Stimulated activated naive CD4-positive, alpha-beta T cell treated with Interleukin-2 at 50 U/mL for 16 hours (primary cell): ENCODE measurements at places on chromosomes 6 and 20.

- no peak for DNase-seq
Measured at GRCh38 chr6:14118091-14118439, 493 bp downstream of the CD83 start.

- DNase-seq = no peak
Measured at GRCh38 chr6:129099696-129100095, 216.8 kb downstream of the LAMA2 start.

DNA sequence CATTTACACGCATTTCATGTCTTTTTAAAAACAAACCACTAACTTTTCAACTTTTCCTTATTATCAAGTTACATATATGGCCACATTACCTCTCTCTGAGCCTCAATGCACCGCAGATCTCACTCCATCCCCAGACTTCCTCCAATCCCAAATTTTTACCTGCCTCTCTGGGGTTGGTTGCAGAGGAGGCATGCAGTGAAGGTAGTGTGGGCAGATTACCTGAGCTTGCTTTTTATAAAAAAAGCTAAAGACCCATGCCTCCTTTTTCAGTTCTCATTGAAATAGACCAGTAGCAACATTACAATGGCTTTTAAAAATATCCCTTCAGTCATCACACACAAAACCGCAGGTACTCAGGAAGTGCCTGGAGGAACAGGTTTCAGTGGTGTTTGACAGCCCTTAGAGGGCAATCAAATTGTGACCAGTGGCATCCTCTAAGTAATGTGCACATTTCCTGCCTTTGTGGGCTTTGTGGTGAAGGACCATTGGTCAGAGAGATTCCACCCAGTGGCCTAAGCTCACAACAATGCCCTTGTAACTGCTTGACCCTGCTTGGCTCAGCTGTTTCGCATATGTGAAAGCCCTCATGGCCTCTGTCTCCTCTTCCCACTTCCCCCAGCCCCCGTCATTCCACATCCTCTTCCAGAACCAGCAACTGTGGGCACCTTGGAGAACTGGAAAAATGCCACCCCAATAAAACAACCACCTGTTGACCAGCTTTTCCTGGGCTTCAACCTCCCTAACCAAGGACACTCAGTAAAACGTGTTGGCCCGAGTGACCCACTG is 30.2 kb upstream of the IL17A start:
- no peak for DNase-seq

GRCh38 chr20:44426879-44427790 is 48.5 kb upstream of the TTPAL start:
- DNase-seq = no peak

DNA sequence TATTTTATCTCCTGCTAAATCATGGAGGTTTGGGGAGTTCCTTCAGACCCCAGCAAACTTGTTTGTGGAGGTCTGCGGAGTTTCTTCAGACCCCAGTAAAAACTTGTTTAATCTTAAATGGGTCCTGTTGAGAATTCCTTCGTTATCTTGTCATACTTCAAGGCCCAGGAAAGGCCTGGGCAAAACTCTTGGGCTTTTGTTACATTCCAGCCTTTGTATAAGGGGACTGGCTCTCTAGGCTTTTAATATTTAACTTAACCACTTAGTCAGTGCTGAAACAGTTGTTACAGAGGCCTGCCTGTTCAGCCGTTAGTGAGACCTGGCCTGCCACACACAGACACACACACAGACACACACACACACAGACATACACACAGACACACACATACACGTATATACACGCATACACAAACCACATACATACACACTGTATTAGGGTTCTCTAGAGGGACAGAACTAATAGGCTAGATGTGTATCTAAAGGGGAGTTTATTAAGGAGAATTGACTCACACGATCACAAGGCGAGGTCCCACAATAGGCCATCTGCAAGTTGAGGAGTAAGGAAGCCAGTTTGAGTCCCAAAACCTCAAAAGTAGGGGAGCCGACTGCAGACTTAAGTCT is 21.3 kb upstream of the CST3 start:
- DNase-seq = no peak

DNA sequence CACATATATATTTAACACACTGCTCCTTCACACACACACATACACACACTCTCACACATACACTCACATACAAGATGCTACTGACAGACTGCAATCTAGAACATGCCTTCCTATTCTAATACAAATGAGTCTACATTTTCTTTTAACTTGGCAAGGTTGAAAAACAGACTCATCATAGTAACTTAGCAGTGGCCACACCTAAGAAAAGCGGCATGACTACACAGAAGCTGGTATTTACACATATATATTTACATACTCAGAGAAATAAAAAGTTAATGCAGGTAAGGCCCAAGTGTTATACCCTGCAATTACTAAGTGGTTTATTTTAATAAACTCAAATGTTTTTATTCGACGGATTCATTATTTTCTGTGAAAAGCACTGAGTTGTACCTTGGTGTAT is 209.3 kb downstream of the FOXC1 start:
- DNase-seq = no peak

DNA sequence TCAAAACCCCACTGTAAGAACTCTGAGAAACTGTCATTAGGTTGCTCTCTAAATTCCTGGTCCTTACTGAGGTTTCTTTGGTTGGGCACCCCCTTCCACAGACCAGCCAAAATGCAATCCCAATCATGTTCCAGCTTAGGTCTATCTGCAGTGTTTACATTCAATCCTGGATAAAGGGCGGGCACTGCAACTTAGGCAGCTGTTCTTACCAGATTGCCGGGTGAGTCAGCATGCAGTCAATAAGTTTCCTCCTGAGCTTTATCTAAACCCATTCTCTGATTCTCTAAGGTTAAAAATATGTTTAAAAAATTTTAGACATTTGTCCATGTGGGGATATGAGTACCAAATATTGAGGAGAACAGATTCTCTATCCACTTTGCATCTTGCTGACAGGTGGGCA is 197.8 kb downstream of the HAO1 start:
- no peak for DNase-seq

DNA sequence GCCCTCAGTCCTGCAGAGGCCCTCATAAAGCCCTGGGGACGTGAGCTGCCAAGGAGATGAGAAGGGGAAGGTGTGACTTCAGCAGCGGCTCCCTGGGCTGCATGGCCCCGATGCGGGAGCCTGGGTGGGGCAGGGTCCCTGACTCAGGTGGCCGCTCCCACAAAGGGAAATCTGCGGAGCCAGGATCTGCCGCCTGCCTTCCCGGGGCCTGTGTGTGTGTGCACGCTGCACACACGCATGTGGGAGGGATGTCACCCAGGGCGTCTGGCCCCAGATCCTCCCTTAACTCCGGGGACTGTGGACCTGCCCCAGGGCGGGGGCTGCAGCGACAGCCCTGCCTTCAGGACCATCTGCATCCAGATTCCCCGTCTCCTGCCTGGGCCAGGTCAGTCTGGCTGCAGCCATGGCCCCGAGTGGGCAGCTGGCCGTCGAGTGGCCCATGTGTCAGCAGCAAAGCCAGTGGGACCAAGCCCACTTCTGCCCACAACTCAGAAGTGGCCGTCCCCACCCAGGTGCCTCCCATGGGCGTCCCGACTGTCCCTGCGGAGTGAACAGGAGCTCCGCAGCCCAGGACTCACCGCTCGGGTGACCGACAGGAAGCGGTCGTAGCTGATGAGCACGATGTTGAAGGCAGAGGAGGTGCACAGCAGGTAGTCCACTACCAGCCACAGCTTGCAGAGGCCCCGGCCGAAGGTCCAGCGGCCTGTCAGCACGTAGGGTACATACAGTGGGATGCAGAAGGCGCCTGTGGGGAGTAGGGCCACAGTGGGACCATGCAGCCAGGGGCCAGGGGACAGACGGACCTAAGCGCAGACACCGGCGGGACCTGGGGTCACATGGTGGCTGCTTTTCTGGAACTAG is 1.9 kb downstream of the HRH3 start:
- no peak for DNase-seq
